ENCODE measurements at places on chromosomes 16 and 17.

DNA sequence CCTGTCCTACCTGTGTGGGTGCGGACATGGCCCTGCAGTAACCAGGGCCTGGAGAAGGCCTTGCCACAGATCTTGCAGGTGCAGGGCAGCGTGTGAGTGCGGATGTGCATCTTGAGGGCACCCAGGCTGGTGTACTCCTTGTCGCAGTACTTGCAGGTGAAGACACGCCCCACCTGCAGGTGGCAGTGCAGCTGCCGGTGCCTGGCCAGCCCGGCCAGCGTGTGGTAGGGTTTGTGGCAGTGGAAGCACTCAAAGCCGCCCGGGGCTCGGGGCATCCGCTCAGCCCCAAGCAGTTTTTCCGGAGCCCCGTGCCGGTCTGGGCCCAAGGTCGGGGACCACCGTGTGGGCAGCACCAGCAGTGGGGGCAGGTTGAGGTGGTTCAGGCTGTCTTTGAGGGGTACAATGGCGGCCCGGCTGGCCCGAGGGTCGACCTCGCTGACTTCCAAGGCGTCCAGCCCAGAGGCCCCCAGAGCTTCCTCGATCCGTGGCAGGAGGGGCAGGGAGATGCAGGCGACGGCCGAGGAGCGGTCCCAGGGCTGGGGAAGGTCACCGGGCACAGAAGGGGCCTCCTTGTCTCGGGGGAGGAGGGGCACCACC lies 5.1 kb downstream of the SNAI3 start:
- DNase-seq, result peak; percentile 65

GRCh38 chr16:19583665-19584300 lies 28.3 kb downstream of the VPS35L start:
- DNase-seq, result peak; percentile 47

DNA sequence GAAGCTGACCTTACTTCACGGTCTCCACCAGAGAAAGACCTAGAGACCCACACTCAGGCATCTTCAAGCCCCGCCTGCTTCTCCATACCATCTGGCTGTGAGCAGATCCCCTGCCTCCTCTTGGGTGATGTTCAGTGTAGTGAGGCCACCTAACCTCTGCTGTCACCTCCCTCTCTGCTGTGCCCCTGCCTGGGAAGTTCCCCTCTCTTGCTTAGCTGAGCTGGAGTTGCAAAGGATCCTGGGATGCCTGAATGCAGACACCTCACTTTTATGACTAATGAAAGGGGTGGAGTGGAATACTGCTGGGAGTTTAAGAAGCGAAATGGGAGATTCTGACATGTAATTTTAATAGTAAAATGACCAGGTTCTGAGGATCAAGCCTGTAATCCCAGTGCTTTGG lies 5.8 kb downstream of the IRX3 start:
- no peak for DNase-seq

GRCh38 chr17:48542114-48542656 lies 2.7 kb downstream of the HOXB2 start:
- peak; percentile 43 for DNase-seq

- DNase-seq, result no peak
Observed at GRCh38 chr16:66335704-66336329, 30.7 kb upstream of the CDH5 start.

GRCh38 chr17:33664116-33664840 lies 371.2 kb upstream of the ASIC2 start:
- DNase-seq, result no peak

GRCh38 chr16:6684076-6684673 lies 648.5 kb upstream of the RBFOX1 start:
- DNase-seq, result no peak

- no peak for DNase-seq
Observed at GRCh38 chr16:50011707-50012106, 13.3 kb upstream of the CNEP1R1 start.

DNA sequence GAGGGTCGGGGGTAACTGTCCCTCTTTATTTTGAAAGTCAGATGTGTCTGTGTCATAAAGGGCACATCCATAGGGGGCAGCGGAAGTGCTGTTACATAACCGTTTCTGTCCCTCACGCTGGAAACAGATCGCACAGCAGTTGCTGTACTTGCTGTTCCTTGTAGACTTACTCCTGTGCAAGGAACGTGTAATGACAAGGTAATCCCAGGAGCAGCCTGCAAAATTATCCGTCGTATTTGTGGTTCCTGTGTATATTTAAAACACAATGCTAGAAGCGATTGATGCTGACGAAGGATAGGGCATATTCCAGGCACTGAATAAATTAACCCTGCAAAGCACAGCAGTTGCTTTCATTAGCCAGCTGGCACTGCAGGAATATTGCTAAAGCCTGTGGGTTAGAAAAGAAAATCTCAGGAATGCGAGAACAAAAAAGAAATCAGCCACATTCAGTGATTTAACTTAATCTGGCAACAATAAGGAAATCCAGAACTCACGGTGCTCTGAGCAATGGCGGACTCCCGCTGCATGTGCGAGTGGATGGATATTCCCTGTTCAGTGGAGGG lies 76.2 kb downstream of the SPECC1 start:
- no peak for DNase-seq

GRCh38 chr17:31413081-31413799 lies 21.8 kb downstream of the RAB11FIP4 start:
- no peak for DNase-seq

GRCh38 chr17:45382226-45382625 lies 50.4 kb downstream of the ARHGAP27 start:
- DNase-seq, result no peak

DNA sequence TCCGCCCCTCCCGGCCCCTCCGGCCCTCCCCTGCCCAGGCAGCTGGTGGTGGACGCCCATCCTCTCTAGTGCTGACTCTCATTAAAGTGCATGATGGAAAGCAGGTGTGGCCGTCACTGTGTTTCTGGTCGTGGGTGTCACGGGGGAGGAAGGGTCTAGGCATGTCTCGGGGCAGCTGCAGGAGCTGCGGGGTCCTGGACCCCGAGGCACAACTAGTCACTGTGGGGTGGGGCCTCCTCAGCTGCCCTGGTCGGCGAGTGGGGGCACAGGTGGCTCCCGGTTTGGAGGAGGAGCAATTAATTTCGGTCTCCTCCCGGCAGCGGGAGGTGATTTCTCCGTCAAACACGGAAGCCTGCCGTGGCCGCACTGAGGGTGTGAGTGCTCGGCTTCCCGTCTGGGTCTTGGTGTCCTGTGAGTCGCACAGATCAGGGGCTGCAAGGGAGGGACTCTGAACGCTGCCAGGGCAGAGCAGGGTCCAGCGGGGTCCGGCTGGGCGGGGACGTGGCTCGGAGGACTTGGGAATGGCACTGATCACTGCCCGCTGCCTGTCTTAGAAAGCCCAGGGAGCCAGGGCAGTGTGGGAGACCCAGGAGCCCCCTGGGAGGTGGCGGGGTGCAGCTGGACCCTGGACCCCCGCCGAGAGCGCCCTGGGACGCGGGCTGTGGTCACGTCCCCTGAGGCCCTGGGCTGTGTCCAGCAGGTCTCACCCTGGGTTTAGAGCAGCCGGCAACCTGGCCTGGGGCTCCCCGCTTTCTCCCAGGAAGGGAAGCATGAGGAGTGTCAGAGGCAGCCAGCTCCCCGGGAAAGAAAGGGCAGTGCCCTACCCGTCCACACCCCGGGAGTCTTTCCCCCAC lies 3.3 kb downstream of the TPSD1 start:
- no peak for DNase-seq

GRCh38 chr17:542943-543342 lies 171.7 kb downstream of the VPS53 start:
- no peak for DNase-seq

GRCh38 chr17:14926526-14927122 lies 338.5 kb downstream of the PMP22 start:
- DNase-seq, result peak; percentile 56

DNA sequence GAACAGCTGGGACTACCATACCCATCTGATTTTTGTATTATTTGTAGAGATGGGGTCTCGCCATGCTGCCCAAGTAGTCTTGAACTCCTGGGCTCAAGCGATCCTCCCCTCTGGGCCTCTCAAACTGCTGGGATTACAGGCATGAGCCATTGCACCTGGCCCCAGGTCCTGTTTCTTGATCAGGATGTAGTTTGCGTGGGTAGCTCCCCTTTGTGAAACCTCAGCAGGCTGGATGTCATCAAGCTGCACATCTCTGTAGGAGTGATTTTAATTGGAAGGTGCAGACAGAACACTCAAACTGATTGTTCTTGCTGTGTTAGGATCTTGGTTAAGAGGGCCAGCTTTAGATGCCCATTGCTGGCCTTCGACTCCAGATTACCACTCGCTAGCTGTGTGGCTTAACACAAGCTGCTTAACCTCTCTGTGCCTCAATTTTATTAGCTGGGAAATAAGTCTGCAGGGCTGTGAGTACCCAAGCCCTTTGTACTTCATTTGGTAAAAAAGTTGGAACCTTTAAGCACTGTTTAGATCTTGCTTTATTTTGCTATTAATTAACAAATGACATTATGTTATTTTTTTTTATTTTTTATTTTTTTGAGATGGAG lies 16.5 kb downstream of the BCO1 start:
- no peak for DNase-seq

- DNase-seq, result no peak
Observed at GRCh38 chr16:12551946-12552345, 251.7 kb downstream of the CPPED1 start.

DNA sequence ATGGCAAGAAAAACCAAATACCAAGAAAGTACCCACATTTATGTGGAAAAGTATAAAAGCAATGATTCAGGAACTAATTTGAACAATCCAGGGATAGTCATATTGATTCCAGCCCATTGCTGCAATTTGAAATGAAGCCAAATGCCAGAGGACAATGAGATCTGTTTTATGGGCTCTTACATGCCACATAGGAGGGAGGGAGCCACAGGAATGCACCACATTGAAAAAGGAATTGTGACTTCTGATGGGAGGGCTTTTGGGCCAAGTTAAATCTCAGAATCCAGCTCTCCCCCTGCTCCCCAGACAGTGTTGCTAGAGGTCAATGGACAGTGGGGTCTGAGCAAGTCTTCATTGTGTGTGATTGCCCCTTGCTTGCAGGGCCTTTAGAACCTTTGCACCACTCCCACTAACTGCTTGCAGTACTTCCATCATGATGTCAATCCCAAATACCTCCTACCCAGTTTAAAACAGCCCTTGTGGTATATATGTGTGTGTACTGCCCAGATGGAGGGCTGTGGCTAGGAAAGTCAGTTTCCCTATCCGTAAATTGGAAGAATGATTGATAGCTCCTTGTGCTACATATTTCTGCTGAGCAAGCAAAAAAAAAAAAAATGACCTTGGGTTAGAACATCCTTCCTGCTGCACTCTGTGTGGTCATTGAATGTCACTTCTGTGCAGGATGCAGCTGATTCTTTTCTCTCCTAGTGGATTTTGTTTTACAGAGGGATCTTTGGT lies 406.8 kb downstream of the UTP18 start:
- no peak for DNase-seq

GRCh38 chr16:24955975-24956731 lies 59.0 kb downstream of the ARHGAP17 start:
- DNase-seq, result no peak

GRCh38 chr16:8305201-8305600 lies 285.1 kb downstream of the TMEM114 start:
- no peak for DNase-seq

- no peak for DNase-seq
Observed at GRCh38 chr17:8739097-8739496, 5.5 kb downstream of the CCDC42 start.

- DNase-seq, result no peak
Observed at GRCh38 chr16:13795131-13795530, 124.8 kb upstream of the ERCC4 start.
